ENCODE measurements at places on chromosomes 7 and 10.

DNA sequence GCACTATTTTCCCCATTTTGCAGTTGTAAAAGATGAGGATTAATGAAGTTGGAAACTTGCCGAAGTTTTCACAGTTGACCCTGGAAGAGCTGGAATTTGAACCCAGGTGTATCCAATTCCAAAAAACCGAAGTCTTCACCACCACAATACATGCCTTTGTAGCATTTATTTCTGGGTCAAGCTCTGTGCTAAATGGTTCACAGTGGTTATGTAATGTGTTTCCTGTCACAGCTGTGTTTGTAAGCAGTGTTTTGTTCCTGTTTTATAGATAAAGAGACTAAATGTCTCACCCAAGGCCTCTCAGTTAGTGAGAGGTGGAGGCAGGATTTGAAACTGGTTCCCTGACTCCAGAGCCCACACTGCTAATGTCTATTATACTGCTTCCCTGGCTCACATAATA, 17.6 kb downstream of the SFTPA2 start:
- no peak for DNase-seq

DNA sequence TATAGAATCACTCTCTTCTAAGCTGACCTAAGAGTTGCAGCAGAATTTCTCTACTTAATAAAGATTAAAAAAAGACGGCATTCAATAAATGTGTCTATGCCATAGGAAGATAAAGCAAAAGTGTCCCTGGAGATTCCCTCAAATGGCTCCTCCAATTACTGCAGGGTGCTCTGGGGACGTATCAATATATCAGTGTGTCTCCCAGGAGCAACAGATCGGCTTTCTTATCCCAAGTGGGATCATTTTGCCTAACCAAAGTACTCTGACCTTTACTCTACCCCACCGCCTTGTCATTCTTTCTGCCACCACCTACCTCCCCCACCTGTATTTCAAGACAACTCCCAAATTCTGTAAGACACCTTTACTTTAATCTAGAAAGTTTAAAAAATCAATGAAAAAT, 202.0 kb upstream of the SEMA3C start:
- no peak for DNase-seq

DNA sequence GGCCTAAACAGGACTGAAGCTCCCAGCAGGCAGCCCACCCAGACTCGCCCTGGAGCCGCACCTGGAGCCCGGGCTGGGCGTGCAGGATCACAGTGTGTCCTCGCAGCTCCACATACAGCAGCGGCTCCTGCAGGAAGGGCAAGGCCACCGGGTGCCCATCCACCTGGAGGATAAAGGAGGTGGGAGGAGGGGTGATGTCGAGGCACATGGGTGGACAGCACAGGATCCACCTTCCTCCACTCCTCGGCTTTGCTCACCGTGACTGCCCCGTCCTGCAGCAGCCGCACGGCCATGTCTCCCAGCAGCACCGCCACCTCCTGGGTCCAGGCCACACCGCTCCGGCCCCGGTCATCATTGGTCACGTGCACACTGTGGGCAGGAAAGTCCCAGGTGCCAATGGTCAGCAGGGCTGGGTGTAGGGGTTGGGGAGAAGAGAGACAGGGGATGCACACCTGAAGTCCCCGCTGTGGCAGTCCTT, 16.8 kb downstream of the ATP6V1F start:
- no peak for DNase-seq

GRCh38 chr7:26948617-26949118, 84.3 kb upstream of the SKAP2 start:
- no peak for DNase-seq

- no peak for DNase-seq
These were observed 51.1 kb downstream of the JMJD1C start for GRCh38 chr10:63414481-63415260.
